Hematopoietic multipotent progenitor cell treated with erythropoietin and hydrocortisone succinate and interleukin-3 and kit ligand, for 15 days (in vitro differentiated cells): ENCODE measurements at places on chromosomes 4 and X.
A peak's percentile ranks its signal among the peaks of the same experiment; 100 is the strongest.

GRCh38 chr4:7808752-7809151 is 130.9 kb downstream of the AFAP1 start:
- no peak for DNase-seq

DNA sequence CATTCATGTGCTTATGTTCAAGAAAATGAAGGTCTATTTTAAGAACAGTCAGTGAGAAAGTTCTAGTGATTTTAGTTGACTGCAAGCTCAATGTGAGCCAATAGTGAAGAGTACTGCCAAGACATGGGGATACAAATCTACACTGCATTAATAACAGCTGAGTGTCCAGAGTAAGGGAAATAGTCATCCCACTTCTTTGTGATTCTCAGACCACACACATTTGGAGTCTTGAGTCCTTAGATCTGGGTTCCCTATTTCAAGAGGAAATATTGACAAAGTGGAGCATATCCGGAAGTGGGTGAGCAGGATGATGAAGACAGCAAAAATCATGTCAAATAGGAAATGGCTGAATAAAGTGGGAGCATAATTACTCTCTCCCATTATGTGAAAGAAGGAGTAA is 171.1 kb downstream of the LARP7 start:
- DNase-seq, result no peak

DNA sequence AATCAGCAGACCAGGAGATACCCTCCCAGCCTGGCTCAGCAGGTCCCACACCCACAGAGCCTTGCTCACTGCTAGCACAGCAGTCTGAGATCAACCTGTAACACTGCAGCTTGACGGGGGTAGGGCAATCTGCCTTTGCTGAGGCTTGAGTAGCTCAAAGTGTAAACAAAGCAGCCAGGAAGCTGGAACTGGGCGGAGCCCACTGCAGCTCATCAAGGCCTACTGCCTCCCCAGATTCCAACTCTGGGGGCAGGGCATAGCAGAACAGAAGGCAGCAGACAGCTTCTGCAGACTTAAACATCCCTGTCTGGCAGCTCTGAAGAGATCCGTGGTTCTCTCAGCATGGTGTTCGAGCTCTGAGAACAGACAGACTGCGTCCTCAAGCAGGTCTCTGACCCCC is 15.1 kb upstream of the GABRA2 start:
- no peak for DNase-seq

GRCh38 chrX:154712781-154713740 is 37.8 kb downstream of the GAB3 start:
- no peak for DNase-seq

DNA sequence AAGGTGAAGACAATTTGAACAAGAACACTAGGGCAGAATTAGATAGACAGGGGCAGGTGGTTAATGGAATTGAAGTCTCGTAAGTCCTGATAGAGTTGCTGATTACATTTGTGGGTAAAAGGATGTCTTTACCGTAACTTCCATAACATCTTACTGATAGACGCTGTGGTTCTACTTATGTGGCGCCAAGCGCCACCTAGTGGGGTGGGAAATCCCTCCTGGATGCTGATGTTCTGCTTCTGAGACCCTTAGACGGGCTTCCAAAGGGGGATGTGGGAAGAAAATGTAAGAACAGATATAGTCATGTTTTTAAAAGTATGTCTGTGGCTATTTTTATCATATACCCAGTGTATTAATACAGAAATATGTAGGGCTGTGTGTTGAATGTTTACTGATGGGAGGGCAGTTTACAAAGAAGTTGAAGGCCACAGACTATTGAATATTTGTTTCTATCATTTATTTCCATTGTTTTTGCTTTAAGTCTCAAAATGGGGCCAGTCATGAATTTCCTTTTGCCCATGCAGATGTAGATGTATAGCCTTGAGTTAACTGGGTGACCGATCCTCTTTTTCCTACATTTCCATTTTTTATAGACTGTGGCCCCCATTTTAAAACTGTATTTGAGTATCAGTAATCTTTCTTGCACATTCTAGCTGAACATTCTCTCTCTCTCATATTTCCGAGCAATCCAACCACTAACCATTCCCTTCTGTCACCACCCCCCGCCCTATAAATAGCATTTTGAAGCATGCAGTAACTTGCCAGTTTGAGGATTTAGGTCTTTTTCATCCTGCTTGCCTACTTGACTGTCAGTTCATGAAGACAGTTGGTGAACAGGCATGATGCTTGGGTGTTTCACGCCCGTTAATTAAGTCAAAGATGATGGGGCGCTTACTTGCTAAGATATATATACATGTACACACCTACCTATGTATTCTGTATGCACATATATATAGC is 12.1 kb upstream of the TLR8 start:
- no peak for DNase-seq

GRCh38 chrX:39158801-39159657 is 357.8 kb downstream of the MID1IP1 start:
- peak; percentile 30 for DNase-seq

DNA sequence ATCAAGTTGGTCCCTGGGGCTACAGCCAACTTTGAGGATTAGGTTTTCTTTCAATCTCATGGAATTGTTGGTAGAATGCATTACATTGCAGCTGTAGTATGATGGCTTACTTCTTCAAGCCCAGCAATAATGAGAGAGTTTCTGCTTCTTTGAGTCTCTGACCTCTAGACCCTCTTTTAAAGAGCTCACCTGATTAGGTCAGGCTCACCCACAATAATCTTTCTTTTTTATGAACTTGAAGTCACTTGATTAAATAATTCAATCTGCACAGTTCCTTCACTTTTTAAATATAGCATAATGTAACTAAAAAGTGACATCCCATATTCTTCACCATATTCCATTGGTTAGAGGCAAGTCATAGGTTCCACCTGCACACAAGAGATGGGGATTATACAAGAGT is 547.5 kb upstream of the CT83 start:
- DNase-seq, result no peak

DNA sequence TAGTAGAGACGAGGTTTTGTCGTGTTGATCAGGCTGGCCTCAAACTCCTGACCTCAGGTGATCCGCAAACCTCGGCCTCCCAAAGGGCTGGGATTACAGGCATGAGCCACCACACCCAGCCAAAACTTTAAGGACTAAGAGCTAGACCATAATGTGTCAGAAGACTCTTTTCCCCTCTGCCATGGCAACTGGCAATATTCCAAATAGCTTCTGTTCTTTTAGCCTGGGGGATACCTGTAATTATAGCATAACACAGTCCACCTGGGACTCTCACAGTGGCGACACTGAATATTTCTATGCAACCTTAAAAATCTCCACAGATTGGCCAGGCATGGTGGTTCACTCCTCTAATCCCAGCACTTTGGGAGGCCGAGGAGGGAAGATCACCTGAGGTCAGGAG is 45.5 kb upstream of the RBM47 start:
- no peak for DNase-seq

- DNase-seq, result no peak
Observed at GRCh38 chr4:11589676-11590075, 161.0 kb upstream of the HS3ST1 start.

DNA sequence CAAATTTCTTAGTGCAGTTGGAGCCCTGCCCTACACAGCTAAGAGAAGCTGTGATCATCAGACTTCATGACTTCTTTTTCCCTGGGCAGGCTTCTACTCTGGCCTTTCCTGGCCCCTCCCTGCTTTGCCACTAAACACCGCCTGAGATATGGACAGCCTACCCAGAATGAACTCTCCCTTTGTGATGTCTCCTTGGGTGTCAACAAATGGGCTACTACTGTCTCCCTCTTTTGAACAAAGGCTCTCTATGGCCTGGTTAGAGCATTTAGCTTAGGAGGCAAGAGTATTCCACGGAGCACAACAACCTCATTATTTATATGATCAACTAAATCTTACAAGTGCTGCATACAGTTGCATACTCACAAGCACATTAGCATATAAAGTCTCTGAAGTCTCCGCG is 127.6 kb upstream of the HCCS start:
- DNase-seq, result no peak

DNA sequence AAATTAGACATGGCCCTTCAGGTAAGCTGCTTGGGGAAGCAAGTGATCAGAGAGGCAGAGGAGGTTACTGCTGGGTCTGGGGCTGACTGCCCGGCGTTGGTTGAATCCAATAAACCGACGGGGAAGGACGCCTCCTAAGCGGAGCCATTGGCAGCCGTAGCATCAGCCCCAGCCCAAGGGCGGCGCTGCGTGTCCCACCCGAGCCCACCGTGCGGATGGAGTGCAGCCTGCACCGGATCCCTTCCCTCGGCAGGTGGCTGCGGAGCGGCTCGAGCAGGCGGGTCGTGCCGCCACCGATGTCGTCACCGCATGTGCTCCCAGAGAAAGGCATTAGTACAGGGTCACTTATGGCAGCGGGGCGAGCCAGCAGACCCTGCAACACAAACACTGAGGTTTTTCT is 82.1 kb downstream of the ALPK1 start:
- no peak for DNase-seq

DNA sequence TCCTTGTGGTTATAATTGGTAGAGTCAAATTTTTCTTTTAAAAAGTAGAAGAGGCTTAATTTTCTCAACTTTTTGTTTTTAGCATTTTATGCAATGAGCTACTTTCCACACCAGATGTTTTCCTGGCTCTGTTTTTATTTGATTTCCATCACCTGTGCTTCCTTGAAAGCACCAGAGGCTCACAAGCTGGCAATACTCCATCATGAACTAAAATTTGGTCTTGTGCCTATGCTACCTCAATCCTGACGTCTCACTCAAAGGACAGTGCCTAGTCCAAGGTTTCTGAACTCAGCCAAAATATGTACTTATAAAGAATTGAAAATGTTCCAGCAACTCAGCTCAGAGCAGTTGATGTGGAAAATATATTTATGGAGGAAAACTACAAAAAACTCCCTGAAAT is 914.0 kb upstream of the PRKX start:
- DNase-seq, result no peak

- DNase-seq, result no peak
Observed at GRCh38 chr4:81966676-81967075, 407.1 kb downstream of the HNRNPD start.

DNA sequence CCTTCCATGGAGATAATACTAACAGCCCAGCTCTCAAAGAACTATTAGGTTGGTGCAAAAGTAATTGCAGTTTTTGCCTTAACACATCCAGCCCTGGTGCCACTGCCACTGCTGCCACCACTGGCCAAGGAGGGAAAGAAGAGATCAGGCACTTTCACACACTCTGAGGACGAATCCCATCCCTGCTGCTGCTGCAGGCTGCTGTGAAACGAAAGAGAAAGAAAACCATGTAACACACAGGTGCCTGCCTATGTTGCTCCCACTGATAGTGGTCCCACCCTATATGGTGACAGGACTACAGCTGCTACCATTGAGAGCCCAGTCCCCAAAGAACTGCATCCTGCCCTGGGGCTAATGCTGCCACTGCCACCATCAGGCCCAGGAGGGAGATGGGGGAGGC is 35.1 kb downstream of the TMLHE start:
- DNase-seq, result no peak

GRCh38 chr4:84734037-84734436 is 151.1 kb downstream of the CDS1 start:
- DNase-seq, result no peak

DNA sequence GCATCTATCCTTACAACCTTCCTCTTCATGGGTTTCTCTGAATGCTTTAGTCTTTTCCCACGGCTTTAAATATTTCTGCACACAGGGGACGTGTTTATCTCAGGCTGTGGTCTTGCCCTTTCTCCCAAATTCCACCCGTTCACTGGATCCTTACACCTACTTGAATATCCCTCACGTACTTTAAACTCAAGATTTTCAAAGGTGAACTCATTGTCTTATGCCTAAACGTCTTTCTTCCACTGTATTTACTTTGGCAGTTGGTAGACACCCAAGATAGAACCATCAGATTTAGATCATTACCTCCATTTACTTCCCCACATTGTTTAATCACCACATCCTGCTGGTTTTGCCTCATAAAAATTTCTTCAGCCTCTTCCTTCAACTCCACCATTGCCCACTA is 269.2 kb downstream of the CBLL2 start:
- DNase-seq, result no peak

DNA sequence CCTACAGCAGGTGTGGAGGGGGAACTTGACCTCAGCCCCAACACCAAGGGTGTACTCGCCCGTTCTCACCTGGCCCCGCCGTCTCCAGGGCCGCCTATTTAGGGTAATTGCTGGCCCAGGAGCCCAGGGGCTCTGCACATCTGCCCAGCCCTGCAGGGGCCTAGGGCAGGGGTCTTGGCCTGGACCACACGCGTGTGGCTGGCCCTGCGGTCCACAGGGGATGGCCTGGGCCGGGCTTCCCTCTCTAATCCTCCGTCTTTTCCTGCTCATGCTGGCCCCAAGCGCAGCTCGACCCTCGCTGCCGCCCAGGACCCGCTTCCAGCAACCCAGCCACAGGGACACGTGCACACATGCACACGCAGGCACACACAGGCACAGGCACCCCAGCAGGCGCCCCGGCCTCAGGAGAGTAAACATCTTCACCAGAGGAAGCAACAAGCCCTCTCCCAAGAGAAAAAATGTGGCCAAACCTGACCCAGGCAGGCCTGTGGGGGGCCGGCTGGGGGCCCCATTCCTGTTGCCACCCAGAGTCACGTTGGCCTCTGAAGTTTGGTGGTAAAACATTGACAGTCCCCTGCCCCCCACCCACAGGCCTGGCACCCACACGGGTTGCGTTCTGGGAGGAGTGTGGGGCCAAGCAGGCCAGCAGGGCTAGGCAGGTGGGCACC is 24.6 kb upstream of the FGFR3 start:
- no peak for DNase-seq

DNA sequence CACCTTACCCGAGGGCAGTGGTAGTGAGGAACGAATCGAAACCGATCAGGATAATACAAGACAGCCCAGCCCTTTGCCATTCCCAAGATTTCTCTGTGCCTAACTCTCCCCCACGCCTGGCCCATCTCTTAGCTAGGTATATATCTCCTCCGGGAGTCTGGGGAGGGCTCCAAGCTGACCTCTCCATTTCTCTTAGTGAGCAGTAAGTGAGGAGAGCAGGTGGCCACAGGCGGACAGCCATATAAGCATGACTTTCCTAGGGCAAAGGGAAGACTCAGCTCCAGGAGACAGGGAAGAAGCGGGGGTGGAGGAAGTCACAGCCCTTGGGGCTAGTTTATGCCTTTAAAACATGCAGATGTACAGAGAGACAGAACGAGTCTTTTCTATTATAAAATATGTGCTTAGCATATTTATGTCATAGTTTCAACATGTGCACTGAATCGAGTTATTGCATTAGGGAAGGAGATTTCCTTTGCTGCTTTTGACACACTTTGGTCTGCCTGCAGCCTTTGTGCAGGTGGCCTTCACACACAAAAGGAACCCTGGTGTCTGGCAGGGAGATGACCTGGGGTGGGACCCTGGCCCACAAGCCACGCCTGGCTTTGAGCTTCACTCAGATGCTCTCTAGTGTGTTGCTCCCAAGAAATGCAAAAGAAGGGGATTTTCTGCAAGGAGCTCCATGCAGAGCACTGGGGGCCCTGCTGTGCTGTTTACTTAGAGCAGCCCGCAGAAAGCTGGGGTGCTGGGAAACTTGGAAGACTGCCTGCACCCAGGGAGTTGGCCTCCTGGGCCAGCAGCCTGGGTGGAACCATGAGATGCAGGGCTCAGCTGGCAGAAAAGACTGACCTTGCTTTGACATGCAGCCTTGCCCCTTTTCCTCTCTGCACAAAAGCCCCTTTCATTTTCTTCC is 613.3 kb downstream of the BCOR start:
- peak; percentile 56 for DNase-seq

- no peak for DNase-seq
Observed at GRCh38 chr4:67051000-67051789, 494.1 kb downstream of the CENPC start.
